ENCODE measurements at places on chromosomes 16 and 17. TPM values are rescaled to one million over a fixed set of nuclear protein-coding genes. Genes with fewer than 3 reads are reported as not detected.

- DNase-seq: no peak
Observed at GRCh38 chr17:48058393-48059124, 10.4 kb downstream of the NFE2L1 start.

DNA sequence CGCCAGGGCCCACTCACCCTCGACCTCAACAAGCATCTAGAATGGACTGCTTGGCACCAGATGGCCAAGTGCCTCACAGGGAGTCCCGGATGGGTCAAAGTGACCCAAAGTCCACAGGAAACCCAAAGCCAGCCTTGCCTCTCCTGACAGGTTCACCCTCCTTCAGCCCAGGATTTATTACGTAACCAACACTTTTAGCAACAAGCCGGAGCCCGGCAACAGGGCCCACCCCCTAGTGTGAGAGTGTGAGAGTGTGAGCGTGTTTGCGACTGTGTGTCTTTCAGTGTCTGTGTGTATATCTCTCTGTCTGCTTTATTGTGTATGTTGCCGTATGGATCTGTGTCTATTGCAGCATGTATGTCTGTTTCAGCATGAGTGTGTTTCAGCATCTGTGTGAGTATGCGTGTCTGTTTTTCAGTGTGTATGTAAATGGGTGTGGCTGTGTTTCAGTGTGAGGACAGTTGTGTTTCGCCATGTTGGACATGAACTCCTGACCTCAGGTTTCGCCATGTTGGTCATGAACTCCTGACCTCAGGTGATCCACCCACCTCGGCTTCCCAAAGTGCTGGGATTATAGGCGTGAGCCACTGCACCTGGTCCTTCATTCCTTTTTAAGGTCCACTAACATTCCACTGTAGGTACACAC, 13.7 kb upstream of the PEMT start:
- DNase-seq: no peak

GRCh38 chr16:52756812-52757517, 210.0 kb upstream of the TOX3 start:
- no peak for DNase-seq

DNA sequence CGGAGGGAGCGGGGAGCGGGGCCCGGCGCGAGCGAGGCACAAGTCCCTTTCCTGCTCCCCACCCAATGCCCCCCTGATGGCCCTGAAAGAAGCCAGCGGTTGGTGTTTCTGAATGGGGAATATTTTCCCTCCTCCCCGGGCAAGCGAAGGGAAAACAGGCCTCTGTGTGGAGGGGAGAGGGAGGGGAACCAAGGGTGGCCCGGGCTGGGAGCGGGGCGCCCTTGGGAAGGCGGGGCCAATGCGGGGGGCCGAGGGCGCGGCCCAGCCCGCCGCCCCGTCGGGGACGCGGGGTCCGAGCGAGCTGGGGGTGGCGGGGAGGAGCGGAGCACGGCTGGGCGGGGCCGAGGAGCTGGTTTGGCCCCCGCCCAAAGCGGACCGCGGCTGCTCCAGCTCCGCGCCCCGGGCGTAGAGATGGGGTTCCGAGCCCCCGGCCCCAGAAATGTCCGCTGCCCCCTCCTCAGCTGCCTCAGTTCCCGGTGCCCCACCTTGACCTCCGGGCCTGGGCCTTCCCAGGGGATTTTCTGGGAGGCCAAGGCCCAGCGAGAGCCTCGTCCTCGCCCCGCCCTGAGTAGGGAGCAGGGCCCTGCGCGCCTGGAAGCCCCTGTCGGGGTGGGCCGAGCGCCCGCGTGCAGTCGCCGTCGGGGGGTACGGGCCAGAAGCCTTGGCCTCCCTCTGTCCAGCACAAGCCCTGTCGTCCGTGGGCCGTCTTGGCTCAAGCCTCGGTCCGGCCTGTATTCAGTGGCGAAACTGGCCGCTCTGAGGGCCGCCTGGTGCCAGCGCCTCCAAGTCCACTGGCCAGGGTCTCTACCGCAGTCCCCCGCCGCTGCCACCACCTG, 3.9 kb upstream of the HEXIM1 start:
- no peak for DNase-seq

- no peak for DNase-seq
Observed at GRCh38 chr17:27996202-27997043, 46.1 kb upstream of the NLK start.

GRCh38 chr17:45925311-45925710, 31.0 kb downstream of the MAPT start:
- no peak for DNase-seq

The IGF2BP1 gene
- 0.43 TPM for total RNA-seq

The PRR11 gene
- 3.3 TPM for total RNA-seq

The PIK3R6 gene
- 0.72 TPM for total RNA-seq

The PYDC1 gene
- total RNA-seq: not detected

The KCTD19 gene
- not detected for total RNA-seq

The MRPL58 gene
- total RNA-seq: 26.6 TPM

The CSH2 gene
- not detected for total RNA-seq

The HOXB4 gene
- total RNA-seq: 1.5 TPM

The P2RX5 gene
- 35.6 TPM for total RNA-seq

The ADCY9 gene
- total RNA-seq: 11.6 TPM

The KREMEN2 gene
- total RNA-seq: not detected

The TEX14 gene
- total RNA-seq: 1.2 TPM

The TIMM22 gene
- total RNA-seq: 12.4 TPM

The OTOP2 gene
- total RNA-seq: not detected

Measured in T-cell (primary cell).